ENCODE measurements at places on chromosomes 12 and 14. TPM values are rescaled to one million over a fixed set of nuclear protein-coding genes. Genes with fewer than 3 reads are reported as not detected.

JDP2 gene
- 47.9 TPM for total RNA-seq

KCNC2 gene
- total RNA-seq = not detected

DCAF4 gene
- total RNA-seq = 33.6 TPM

CLEC4C gene
- total RNA-seq = not detected

PRPH gene
- not detected for total RNA-seq

TROAP gene
- total RNA-seq = 7.6 TPM

KRT78 gene
- total RNA-seq = not detected

HEBP1 gene
- total RNA-seq = 11.7 TPM

Measured in placental epithelial cell (primary cell).